ENCODE measurements at places on chromosomes 16 and 17.

DNA sequence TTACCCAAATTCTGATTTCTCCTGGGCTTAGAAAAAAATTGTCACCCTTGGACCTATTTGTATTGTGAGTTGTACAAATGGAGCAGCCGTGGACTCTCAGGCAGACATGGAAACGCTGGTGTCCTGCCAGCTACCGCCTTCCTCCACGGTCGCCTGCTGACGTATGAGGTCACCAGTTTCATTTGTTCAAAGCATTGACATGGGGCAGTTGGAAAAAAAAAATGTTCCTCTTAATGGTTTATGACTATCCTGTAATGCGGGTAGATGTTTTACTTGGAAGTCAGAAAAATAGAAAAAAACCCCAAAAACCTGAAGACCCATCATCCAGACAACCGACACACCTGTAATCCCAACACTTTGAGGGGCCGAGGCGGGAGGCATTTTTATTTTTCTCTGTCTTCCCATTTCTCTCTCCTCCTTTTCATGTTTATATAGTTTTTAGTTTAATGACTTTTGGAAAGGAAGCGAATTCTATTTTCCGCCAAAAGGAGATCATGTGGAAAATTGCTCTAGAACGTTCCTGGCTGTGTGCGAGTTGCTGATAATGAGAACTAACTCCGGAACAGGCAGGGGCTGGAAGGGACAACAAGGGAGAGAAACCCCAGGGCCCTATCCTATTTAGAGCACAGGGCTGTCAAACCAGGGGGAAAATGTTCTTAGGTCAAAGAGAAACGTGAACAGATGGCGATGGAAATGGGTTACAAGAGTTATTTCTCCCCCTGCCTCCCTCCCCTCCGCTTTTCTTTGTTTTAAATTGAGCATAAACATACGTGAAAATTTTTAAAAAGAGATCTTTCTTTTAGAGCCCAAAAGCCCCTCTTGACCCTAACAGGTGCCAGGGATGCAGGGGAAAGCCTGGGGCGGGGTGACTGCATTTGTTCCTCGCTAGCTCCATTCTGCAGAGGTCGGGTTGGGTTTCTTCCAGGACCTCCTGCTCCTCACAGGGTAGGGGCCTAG is 13.7 kb downstream of the DNAH17 start:
- DNase-seq = no peak

- DNase-seq = no peak
Observed at GRCh38 chr16:84889066-84889465, 69.3 kb downstream of the CRISPLD2 start.

DNA sequence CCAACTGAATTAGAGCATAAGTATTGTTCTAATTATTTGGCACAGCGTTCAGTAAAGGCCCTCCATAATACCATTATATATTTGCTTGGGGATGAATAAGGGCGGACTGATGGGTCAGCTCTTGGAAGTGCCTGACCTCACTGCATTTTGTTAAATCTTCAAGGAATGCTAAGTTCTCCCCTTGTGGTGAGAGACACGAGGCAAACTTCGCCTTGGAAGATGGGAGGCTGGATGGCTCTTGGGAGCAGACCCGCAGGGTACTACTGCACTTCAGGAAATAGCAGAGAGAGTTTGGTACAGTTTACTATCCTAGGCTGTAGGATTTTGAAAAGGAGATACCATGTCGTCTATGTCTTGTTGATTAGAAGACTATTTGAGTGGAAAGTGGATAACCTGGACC is 87.0 kb upstream of the RPRML start:
- DNase-seq = no peak

DNA sequence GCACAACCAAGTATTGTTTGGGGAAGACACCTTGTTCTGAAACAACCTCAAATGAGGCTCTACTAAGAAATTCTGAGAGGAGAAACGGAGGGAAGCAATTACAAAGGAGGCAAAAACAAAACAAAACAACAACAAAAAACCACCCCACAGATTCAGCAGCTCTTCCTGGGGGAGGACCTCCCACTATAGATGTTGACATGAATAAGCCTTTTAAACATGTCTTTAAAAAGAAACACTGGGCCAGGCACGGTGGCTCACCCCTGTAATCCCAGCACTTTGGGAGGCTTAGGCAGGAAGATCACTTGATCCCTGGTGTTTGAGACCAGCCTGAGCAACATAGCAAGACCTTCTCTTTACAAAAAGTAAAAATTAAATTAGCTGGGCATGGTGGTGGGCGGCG is 22.6 kb upstream of the JPH3 start:
- DNase-seq = no peak

DNA sequence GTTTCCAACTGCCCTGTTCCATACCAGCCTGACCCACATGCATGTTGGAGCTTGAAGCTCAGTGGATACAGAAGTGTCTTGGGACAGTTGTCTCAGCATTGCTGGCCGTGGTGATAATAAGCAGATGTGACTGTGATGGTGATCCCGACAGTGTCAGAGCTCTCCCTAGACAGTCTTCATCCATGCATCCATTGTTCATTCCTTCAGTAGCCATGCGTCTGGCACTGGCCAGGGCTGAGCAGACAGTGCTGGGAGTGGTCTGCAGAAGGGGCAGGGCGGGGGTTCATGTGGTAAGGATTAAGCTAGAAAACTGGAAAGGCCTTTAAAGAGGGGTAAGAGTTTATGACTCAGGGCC is 68.1 kb downstream of the GNAO1 start:
- no peak for DNase-seq

DNA sequence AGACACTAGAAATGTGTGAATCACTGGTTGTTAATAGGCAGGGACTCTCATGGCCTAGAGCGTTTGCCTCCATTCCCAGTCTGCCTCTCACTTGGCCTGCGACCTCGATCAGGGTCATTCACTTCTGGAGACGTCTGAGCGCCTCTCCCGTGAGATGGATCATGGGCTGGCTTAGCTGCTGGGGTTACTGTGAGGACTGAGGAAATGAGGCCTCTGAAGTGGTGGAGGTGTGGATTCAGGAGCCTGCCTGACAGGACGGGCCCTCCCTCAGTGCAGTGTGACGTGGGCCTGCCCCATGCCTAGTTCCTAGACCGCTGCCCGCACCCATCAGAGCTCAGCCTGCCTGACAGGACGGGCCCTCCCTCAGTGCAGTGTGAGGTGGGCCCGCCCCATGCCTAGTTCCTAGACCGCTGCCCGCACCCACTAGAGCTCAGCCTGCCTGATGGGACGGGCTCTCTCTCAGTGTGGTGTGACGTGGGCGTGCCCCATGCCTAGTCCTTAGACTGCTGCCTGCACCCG is 61.9 kb downstream of the BANP start:
- peak; percentile 16 for DNase-seq

DNA sequence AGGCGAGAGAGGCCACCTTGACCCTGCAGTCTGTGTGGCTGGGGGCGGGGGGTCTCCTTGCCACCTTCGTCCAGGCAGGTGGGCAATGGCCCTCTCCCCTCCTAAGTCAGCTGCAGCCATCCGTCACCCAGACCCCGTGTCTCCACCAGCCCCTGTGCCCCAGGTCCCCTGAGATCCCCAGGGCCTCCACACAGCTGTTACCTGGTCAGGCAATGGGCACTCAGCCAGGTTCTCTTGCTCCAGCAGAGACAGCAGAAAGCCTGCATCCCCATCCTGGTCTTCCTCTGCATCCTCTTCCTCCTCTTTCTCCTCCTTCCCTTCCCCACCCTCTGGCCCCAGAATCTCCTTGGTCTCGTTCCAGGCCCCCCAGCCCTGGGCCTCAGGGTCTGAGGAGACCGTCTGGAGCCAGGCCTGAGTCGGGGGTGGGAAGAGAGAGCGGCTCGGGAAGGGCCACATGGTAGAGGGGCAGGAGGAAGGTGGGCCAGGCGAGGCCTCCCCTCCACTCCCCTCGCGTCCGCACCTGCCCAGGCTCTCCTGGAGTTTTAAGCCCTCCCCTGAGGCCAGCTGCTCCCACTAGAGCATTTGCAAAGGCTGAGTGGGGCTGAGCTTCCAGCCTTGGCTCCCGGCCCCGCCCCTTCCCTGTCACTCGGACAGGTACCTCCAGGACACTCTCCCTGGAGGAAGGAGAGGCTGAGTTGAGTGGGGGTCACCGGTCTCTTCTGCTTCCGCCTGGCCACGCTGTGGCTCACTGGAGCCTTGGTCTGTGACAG is at the start of gene PABPN1L:
TSS of gene PABPN1L (minus strand) at position 510 of the 770 bp plus-strand sequence. CDS start at position 456, 54 bp downstream.
- no peak for DNase-seq

- no peak for DNase-seq
Observed at GRCh38 chr16:82741073-82741615, 114.4 kb downstream of the CDH13 start.

DNA sequence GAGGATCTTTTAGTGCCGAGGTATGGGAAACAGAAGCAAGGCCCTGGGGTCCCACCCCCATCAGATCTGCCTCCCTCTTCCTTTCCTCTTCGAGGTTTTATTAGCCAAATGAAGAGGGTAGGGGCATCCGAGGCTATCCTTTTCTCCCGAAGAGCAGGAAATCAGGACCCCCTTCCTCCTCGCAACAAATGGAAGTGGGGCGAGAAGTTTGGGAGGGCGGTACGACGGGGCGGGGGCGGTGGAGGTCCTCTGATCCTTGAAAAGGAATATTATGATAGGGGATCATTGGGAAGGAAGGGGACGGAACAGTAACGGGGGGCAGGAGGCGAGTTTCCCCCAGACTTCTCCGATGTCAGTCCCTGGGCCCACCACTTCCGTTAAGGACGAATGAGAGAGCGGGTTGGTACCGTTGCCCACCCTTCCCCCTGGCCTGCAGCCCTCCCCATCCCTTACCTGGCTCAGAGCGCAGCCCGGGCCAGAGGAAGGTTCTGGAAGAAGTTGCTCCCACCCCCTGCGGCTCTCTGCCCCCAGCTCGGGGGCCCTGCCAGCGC is 309 bp downstream of the FOXJ1 start:
- no peak for DNase-seq

GRCh38 chr16:74936902-74937560 is 47.9 kb downstream of the WDR59 start:
- DNase-seq = peak; percentile 29

DNA sequence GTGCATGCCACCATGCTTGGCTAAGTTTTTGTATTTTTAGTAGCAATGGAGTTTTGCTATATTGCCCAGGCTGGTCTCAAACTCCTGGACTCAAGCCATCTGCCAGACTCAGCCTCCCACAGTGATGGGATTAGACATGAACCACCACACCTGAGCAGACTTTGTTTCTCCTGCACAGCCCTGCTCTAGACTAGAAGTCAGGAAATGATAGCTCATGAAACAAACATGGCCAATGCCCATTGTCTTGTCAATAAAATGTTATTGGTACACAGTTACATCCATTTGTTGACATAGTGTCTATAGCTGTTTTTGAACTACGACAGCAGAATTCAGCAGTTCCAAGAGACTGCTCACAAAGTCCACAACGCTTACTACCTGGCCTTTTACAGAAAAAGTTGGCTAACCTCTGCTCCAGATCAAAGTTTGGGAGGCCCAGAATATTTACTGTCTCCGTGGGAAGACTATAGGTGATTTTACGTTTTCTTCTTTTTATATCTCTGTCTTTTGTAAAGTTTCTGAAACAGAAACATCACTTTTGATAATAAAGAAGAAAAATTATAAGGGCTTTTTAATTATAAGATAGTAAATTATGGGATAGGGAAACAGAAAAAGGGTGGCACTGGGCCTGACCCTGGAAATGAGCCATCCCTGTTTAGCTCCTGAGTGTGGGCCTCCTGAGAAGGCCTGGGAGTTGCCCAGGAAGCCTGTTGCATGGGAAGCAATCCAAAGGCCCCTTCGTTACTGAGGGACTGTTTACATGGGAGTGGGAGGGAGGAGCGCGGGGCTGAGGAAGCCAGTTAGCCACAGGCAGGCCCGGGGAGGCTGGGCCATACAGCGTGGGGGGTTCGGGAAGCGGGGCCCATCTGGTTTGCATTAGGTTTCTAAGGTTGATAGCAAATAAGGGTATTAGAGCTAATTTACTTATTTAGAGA is 201.5 kb downstream of the IRF8 start:
- DNase-seq = no peak

GRCh38 chr17:17073581-17074403 is 31.5 kb downstream of the MPRIP start:
- no peak for DNase-seq

- DNase-seq = no peak
Observed at GRCh38 chr17:2871205-2871604, 75.0 kb downstream of the RAP1GAP2 start.

DNA sequence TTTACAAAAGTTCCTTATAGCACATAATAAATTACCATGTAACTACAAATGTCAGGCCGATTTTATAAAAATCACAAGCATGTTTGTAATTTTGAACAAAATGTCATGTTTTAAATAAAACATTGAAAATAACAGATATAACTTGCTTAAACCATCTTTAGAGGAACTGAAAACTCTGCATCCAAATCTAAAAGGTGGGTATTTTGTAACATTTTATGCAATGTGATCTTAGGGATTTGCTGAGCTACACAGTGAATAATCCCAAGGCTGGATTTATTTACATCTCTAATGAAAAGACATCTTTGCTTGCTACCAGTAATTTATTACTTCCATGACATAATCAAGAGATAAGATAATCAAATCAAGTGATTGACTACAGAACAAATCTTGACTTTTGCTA is 47.5 kb downstream of the N4BP1 start:
- DNase-seq = no peak

GRCh38 chr17:41784207-41784744 is 2.2 kb downstream of the JUP start:
- DNase-seq = peak; percentile 79

Measured in SW480 (cell line).